Dorsolateral prefrontal cortex (tissue), 122 donors: ENCODE measurements at places on chromosomes 6 and 20.

DNA sequence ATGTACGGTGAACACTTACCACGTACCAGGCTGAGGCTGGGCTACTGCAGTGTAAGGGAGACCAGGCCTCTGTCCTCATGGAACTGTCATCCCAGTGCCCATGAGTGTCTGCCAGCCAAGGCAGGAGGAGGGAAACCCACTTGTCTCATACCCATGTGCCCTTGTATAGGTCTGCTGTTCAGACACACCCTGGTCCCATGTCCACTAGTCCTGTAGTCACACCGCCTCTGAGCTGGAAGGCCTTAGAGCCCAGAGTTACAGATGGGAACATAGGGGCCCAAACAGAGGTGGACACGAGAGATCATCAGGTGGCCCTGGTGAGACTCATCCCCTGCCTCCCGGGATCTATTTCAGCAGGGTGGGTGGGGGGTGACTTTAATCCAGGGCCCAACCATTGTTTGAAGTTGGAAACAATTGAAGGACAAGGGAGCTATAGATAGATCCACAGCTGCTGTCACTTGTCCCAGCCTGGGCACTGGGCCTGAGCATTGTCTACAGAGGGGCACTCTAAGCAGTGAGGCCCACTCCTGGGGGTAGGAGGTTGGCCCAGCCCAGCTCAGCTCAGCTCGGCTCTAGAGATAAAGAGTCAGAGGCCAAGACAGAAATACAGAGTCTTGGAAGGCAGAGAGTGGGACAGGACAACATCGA is 14.6 kb downstream of the MYH7B start:
- peak; percentile 83 for DNase-seq

- no peak for DNase-seq
Measured at GRCh38 chr6:33028220-33028849, 18.9 kb upstream of the HLA-DOA start.

GRCh38 chr6:125377621-125378020 is 75.9 kb upstream of the HDDC2 start:
- DNase-seq = no peak

DNA sequence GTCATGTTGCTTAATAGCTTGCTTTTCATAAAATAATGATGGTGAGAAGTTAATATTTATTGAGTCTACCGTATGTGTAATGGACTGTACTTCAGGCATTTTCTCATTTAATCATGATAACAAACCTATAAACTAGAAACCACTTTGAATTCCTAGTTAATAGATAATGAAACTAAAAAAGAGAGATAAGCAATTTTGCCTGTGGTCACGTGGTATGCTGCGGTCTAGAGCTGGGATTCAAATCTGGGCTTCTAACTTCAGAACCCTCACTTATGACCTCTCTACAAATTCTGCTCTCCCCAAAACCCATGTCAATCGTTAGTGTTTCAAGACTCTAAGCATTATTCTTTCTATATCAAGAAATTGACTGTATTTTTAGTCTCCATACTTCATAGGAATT is 700.7 kb downstream of the PRKN start:
- no peak for DNase-seq

GRCh38 chr6:88619951-88620350 is 343.5 kb downstream of the RNGTT start:
- no peak for DNase-seq

GRCh38 chr6:45966797-45967196 is 48.9 kb downstream of the CLIC5 start:
- no peak for DNase-seq

- DNase-seq = peak; percentile 61
Measured at GRCh38 chr20:20956513-20956931, 149.6 kb downstream of the LINC00237 start.

DNA sequence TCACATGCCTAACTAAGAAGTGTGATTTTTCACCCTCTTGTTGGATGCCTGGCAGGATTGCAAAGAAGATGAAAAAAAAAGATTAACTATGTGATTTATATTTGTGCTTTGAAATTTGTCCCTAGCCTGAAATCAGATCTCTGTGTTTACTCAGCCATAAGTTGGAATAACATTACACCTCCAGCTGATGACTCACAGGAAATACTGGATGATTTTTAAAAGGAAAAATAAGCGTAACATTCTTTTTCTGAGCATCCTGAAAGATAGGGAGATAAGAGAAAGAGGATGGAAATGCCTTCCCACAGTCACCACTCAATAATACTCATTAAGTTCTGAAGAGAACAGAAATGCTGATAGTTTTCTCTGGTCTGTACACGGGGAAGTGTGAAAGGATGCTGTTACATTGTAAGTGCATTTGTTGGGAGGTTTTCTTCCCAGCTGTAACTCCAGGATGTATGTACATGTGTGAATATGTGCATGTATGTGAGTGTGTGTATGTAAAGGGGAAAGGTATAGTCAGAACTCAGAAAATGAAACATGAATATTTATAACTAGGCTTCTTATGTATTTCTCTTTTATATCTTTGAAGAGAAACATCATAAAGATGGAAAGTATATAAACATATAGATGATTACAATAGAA is 37.4 kb upstream of the RIPPLY2 start:
- DNase-seq = no peak

DNA sequence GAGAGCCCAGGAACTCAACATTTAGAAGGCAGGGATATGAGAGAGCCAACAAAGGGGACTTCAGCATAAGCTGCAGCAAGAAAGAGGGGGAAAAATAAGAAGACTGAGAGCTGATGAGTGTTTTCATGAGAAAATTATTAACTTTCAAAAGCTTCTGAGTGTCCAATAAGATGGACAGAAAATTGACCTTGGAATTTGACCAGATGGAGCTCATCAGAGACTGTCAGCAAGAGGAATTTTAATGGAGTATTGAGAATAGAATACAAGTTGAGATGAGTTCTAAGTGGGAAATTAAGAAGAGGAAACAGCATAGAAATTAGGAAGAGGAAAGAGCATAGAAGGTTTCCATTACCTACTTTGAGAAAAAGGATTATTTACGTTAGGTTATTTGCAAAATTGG is 428.2 kb downstream of the LMBRD1 start:
- no peak for DNase-seq

DNA sequence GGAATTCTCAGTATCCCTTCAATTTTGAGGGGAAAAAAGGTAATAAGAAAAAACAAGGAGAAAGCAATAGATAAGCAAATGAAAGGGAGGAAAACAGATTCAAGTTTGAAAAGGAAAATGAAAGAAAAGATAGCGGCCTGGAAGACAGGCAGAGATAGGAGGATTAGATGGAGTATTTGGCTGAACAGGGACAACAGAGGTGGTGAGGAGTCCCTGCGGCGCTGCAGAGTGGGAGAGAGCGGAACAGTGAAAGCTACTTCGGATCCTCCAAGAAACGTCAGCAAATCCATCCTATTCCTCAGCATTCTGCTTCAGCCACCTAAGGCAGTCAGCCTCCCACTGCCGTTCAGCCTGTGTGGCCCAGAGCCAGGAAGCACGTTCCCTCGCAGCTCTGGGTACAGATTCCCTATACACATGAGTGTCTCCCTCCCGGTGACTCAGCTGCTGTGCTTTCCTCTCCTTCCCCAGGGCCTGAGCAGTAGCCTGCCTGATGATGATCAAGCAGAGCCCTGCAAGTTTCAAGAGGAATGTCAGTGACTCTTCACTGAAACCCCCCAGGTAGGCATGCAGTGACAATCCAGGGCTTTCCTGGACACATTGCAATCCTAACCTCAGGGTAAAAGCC is 43.4 kb upstream of the CDYL start:
- peak; percentile 62 for DNase-seq

GRCh38 chr6:62775427-62776022 is 435.7 kb upstream of the FKBP1C start:
- DNase-seq = no peak

GRCh38 chr6:159832946-159833345 is 32.9 kb downstream of the PNLDC1 start:
- DNase-seq = no peak

DNA sequence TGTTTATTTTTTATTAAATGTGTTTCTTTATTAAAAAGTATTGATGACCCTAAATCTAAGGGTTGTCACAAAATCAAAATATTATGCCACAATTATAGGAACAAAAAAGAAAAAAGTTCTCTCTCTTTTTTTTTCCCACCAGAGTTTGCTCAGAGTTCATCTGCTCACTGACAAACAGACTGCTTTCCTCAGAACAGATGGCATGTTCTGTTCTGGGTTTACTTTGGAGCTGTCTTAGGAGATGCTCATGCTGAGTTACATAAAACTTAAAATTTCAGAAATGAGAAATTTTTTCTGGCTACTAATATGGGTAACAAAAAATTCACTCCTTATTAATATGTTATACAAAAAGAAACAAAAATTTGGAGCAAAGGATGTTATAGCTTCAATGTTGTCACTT is 30.3 kb downstream of the STK38 start:
- DNase-seq = no peak

DNA sequence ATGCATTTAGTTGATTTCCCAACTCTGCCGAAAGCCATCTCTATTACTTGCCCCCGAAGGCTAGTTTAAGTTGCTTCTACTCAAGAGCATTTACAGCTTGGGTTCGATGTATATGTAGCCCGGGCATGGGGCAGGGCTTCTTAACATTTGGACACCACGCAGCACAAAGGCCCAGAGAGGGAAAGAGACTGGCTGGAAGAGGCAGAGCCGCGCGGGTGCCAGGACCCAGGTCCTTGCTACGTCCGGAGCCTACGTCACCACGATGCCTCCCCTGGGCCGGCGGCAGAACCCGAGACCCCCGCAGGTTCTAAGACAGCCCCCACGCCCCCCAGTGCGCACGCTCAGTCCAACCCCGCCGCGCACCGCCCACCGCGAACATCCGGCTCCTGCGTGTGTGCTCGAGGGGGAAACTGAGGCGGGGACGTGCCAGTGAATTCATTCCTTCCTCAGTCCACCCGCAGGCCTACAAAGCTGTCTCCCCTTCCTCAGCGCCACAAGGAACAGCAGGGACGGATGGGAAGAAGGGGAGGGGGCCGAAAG is 367 bp upstream of the PCIF1 start:
- DNase-seq = peak; percentile 80

GRCh38 chr6:24766680-24767462 is 7.9 kb upstream of the GMNN start:
- no peak for DNase-seq

DNA sequence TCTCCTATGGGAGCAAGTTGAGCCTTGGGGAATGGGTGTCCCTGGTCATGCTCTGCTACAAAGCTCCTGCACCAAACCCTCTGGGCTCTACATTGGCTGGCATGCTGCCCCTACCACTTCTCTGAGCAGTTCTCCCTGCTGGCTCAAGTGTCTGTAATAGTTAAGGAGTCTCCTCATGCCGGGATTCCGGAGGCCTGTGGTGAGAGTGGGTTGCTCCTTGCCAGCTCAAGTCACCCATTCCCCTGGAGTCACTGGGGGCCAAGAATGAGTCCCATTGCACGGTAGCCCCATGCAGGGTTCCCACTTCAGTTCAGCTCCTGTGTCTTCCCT is 173.9 kb downstream of the PRDM13 start:
- no peak for DNase-seq

GRCh38 chr6:136508725-136509392 is 41.4 kb downstream of the MAP7 start:
- DNase-seq = no peak

GRCh38 chr20:11845340-11845739 is 72.4 kb upstream of the BTBD3 start:
- no peak for DNase-seq

DNA sequence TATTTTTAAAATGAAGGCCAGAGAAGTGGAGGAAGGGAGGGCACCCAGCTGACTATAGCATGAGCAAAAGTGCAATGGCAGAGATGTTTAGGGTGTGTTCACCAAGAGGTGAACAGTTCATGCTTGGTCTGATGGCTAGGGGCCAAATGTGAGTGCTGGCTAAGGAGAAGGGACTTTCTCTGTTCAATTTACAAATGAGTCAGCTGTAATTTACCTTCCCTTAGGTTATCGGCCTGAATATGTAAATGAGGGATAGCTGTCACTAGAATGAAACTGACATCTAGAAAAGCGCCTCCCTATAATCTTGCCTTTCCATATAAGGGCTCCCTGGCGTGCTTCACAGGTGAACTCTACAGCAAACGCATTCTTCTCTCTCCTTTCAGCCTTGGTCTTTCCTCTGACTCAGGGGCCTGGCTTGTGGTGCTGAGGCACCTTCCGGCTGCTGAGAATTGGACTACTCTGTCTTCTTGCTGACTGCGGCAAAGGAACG is 114.7 kb upstream of the BACH2 start:
- DNase-seq = no peak

DNA sequence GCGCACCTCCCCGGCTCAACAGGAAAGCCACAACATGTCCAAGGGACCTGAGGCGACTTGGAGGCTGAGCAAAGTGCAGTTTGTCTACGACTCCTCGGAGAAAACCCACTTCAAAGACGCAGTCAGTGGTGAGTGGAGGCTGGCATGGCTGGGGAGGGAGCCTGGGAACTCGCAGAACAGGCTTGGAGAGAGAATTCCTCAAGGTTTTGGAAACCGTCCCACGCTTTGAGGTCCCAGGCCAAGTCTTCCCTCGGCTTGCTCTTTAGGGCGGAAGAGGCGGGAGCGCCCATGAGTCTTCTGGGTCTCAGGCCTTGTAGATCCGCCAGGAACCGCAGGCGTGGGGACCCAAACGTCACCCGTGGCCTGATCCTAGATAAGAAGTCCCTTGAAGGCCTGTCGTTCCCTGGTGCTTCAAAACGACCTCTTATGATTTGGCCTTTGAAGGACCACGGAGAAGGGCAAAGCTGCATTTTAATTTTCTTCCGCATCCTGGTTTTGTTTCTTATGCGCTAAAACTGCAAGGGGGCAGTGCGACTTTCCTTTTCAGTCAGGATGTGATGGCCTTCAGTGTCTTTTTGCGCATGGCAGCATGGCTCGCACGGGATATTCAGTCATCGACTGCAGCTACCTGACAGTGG is 2.0 kb downstream of the LAMP5 start:
- no peak for DNase-seq

- DNase-seq = no peak
Measured at GRCh38 chr6:44779130-44779826, 391.8 kb downstream of the CDC5L start.

GRCh38 chr6:57182017-57182432 is 9.9 kb downstream of the BAG2 start:
- DNase-seq = no peak

DNA sequence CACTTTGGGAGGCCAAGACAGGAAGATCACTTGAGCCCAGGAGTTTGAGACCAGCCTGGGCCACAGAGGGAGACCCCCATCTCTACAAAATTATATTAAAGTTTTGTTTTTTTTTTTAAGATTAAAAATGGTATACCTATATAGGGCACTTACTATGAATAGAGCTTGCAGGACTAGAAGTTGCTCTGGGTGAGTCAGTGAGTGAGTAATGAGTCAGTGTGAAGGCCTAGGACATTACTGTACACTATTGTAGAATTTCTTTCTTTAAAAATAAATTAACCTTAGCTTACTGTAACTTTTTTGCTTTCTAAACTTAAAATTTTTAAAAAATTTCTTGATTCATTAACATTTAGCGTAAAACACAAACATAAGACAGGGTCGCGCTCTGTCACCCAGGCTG is 29.7 kb downstream of the STK35 start:
- DNase-seq = no peak

- no peak for DNase-seq
Measured at GRCh38 chr6:26251354-26252076, 113.5 kb upstream of the BTN3A2 start.
